ENCODE measurements at places on chromosomes 3 and 15. TPM values are rescaled to one million over a fixed set of nuclear protein-coding genes. Genes with fewer than 3 reads are reported as not detected.

The GOLGA8H gene
- total RNA-seq, result 0.99 TPM

The RETNLB gene
- not detected for total RNA-seq

The PRRT3 gene
- 3.0 TPM for total RNA-seq

The CCDC33 gene
- not detected for total RNA-seq

The CFAP20DC gene
- total RNA-seq, result 3.5 TPM

The TTLL13 gene
- 0.10 TPM for total RNA-seq

The SOX14 gene
- not detected for total RNA-seq
